ENCODE measurements at places on chromosomes 11 and 22.

DNA sequence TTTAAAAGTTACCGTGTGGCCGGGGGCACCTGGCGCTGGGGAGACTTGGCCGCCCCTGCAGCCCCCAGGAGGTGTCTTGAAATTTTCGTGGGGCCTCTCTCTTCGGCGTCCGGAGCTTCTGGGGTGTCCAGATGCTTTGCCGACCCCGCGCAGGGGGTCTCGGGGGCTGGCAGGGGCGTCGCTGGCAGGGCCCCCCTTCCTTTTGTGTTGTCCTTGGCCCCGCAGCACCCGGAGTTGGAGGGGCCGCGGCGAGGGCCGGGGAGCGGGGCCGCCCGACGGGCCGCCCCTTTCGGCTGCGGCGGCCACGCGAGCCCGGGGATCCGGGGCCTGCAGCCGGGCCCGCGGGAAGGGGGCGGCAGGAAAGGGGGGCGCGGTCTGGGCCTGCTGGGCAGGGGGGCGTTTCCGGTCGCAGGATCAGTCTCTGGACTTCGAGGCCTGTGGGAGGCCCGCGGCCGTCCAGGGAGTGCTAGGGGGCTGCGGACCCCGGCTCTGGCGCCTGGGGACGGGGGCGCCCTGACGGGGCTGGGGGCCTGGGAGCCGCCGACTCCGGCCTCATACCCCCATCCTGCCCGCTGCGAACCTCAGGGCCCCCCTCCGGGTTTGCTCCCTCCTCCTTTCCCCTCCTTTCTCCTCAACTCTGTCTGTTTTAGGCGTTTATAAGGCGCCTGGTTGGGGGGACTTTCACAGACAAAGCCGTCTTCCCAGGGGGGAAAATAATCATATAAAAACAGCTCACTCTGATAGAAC is 869 bp downstream of the ZC3H7B start:
- DNase-seq = no peak

GRCh38 chr22:41875531-41876270 is 39.2 kb downstream of the SHISA8 start:
- DNase-seq = no peak

GRCh38 chr11:28838741-28839140 is 730.6 kb downstream of the METTL15 start:
- DNase-seq = no peak

DNA sequence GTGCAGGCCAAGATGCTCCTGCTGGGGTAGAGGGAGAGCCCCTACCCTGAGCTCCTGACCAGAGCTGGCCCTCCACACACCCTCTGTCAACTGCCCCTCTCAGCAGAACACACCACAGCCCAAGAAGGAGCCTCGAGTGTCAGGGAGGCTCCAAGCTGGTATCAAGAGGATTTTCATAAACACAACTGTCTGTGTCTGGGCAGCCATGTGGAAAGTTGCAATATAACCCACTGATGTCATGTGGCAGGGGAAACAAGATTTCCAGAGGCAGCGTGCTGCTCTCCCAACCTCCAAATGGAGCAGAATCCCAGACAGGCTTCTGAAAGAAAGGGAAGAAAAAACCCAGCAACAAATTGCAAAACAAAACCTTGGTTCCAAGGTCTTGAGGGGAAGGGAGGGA is 569.9 kb downstream of the BUD13 start:
- no peak for DNase-seq

- DNase-seq = no peak
Measured at GRCh38 chr11:7898666-7899283, 32.3 kb downstream of the OR10A6 start.

DNA sequence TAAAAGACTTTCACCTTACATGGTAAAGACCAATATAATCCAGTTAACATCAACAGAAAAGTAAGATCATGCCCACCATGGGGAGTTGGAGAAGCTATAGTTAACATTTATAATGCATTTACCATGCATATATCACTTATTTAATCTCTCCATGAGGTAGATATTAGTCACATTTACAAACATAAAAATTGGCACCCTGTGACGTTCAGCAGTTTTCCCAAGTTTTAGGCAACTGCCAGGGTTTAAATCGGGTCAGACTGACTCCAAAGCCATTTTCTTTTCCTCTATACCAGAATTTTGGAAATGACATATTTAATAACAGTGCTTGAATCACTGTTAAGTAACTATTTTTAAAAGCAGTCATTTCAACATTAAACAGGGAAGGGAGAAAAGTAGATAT is 266.3 kb downstream of the DDX10 start:
- DNase-seq = no peak

DNA sequence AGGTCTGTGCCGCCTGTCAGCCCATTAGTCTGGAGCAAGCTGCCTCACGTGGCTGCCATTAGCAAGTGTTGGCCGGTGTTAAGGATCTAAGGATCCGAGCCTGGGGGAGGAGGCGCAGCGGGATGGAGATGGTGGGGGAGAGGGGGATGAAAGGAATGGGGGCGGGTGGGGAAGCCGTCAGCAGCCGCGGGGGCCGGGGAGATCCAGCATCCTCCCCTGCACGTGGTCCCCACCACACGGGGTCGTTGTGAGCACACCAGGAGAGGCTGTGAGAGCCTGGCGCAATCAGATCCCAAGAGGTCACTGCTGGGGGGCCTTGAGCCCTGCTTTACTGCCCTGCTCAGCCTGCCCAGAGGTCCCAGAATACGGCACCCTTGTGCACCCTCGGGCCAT is 7.3 kb downstream of the CABP7 start:
- peak; percentile 51 for DNase-seq

DNA sequence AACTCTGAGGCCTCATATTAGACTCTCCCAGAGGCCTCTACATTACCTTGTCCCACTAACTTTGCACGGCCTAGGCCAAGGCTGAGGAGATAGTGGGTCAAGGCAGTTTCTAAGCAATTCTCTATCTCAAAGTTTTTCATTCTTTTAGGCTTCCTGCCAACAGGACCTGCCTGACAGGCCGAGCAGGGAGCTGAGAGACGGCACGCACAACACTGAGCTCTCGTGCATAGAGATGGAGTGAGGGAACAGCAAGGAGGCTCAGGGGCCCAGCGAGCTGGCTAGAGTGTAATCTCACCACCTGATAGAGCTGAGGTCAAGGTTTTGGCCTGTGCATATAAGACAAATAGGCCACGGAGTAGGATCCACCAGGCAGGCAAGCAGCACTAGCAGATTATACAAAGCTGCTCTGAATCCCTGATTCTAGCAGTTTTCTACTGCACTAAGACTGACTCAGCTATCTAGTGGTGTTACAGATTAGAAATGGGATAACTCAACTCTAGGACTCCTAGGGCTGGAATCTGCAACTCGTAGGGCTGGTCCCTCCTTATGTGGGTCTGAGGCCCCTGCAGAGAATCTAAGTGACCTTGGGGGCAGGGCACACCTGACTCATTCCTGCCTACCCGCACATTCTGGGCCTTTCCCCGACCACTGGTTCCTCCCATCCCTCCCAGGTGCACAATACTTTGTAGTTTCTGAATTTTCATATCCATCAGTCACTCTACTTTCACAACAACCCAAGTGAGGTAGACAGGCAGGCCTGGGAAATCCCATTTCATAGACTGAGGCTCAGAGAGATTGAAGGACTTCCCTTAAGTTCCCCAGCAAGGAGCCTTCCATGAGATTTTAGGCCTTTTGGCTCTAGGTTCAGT is 1.7 kb downstream of the CYB5R2 start:
- DNase-seq = no peak

Data from A549 (cell line).